ENCODE measurements at places on chromosomes 2 and 18.
A peak's percentile ranks its signal among the peaks of the same experiment; 100 is the strongest.

GRCh38 chr2:207327513-207327912 is 161.8 kb upstream of the KLF7 start:
- DNase-seq, result no peak

GRCh38 chr2:65057391-65058052 is 1.3 kb downstream of the CEP68 start:
- no peak for DNase-seq

DNA sequence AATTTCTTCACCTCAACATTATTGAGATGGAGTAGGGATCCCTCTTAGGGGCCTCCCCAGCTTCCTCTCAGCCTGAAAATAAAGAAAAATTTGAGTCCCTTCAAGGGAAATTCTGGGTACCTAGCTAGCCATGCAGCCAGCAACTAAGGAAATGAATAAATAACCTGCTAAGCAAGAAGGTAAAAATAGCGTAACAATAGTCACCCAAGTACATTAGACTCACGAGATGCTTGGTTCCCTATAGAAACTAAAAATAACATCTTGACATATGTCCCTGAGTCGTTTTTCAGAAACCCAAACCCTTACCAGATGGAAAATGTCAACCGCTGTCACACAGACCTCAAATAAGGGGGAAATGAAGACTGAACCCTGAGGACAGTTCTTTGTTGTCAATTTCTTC is 51.9 kb downstream of the CACNB4 start:
- DNase-seq, result no peak

DNA sequence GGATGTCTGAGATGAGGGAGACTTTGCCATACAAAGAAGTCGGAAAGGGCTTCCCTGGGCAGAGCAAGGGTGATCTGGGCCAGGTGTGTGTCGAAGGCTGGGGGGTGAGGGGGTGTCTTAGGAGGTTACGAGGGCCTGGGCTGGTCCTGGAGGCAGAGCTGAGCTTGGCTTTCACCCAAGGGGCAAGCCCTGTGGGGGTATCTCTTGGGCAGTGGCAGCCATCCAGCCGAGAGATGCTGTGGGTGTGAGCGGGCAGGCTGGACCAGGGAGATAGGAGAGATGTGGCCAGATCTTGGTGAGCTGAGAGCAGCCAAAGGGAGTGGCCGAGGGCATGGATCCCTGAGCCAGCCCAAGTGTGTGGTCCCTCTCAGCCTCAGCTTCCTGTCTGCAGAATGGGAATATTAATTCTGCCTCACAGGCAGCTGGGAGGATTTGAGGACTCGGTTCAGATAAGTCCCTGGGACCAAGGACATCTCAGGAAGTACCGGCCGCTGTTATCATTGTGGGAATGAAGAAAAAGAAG is 33.0 kb downstream of the MAL start:
- no peak for DNase-seq

- DNase-seq, result no peak
Observed at GRCh38 chr18:48819276-48819675, 131.5 kb downstream of the SMAD7 start.

GRCh38 chr2:13638181-13638580 is 921.4 kb downstream of the TRIB2 start:
- no peak for DNase-seq

DNA sequence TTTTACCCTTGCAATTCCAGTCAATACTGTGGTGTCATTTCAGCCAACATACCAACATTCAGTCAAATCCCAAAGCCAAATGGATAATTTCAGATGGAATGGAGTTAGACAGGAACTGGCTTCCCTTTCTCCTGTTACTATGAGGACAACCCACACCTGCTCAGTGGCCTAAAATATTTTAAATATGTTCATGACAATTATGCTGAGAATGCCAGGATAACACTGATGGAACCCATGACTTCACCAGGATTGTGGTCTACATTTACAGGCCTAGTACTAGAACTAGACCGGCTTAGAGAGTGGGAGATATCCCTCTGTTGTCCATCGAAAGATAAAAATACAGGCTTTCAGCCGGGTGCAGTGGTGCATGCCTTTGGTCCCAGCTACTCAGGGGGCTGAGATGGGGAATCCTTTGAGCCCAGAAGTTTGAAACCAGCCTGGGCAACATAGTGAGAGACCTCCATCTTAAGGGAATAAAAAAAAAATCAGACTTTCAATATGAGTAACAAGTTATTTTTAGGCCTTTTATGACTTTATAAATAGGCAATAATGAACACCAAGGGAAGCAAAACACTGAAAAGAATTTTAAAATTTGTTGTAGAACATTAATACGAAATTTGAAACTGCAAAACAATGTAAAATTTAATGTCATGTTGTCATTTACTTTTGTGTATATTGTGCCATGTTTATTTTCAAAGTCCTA is 14.2 kb downstream of the GPATCH11 start:
- no peak for DNase-seq

GRCh38 chr2:165698444-165698884 is 95.6 kb downstream of the GALNT3 start:
- DNase-seq, result peak; percentile 42

DNA sequence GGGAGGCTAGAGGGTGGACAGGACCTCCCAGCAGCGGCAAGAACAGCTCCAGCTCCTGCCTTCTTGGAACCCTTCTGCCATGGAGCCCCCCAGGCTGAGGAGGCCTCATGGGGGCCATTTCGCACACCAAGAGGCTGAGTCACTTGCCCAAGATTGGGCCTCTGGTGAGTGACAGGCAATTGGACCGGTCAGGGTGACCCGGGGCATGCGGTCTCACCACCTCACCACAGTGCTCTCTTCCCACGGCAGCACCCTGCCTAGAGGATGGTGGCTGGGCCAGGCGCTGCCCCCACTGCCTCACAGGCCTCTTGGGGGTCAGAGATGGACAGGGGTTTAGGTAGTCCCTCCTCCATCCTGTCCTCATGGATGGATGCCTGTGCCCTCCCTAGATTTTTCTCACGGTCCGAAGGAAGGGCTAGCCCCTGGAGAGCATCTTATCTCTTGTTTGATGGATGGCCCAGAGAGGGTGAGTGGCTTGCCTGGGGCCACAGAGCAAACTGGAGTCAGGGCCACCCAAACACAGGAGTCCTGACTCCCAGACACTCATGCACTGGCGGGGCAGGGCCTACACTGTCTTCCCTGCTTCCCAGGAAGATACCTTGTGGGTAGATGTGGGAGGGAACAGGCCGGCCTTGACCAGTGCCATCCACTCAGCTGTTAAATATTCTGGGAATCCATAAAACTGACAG is 119.2 kb downstream of the INHBB start:
- DNase-seq, result no peak

- no peak for DNase-seq
Observed at GRCh38 chr2:123566291-123566946, 458.7 kb upstream of the CNTNAP5 start.

DNA sequence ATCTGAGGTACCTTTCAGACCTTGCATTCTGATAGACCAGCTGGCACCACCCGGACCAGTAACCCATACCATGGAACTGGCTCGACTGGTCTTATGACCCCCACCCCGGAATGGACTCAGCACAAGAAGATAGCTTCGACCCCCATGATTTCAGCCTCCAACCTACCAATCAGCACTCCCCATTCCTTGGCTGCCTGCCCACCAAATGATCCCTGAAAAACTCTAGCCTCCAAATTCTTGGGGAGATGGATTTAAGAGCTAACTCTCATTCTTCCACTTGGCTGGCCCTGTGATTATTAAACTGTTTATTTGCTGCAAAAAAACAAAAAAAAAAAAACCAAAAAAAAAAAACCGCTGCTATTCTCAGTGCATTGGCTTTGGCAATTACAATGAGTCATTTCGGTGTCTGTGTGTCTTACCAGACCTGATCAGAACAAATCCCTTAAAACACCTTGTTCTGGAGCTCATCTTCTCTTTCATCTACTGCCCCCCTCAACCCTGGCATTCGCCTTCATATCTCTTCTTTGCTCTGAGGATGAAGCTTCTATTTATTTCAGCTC is 60.1 kb upstream of the KIF5C start:
- DNase-seq, result no peak

DNA sequence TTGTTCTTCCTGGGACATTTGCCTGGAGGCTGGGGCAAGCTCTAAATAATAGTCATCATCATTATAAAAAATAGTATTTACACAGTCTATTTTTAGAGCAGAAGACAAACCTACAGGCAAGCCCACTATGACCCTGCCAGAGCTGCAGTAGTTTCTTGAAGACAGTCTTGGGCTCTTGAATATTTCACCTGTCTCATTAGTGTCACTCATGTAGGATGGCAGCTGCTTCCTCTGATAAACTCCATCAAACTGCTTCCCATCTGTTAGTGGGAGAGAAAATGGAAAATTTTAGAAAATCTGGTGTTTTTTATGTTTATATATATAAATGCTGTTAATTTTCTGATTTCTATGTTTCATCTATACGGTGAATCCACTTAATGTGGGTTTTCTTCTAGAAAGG is 8.5 kb upstream of the CYRIA start:
- DNase-seq, result no peak

- no peak for DNase-seq
Observed at GRCh38 chr18:67068608-67069007, 447.9 kb downstream of the DSEL start.

DNA sequence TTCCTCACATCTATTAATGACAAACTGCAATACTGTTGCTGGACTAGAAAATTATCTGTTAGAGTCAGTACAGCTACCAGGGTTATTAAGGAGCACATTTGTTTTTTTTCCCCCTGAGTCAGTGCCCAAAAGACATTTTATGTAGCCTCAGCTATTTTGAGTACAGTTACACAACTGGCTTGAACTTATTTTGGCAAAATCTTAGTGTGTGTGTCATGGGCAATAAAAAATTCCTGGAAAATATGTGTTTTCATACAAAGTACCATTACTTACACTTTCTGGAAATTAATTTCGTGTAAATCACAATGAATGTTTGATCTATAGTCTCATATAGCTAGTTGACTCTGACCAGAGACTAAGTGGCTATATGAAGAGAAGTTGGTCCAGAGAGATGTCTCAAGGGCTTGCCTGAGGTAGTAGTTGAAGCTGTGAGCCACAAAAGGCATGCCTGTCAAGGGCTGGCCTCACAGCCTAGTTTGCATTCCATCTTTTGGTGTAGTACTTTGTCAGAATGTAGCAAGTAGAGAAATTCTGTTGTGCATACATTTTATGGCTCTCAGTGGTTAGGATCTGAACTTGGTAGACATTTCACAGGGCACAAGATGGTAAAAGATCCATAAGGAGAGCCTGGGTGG is 283.4 kb downstream of the MTX2 start:
- DNase-seq, result no peak

- no peak for DNase-seq
Observed at GRCh38 chr18:38951633-38952032, 1386.0 kb upstream of the CELF4 start.

GRCh38 chr2:152825834-152826233 is 107.4 kb downstream of the ARL6IP6 start:
- DNase-seq, result no peak

- no peak for DNase-seq
Observed at GRCh38 chr2:48205137-48205798, 299.0 kb upstream of the FBXO11 start.

- DNase-seq, result no peak
Observed at GRCh38 chr18:39752351-39752750, 2186.8 kb upstream of the CELF4 start.

- no peak for DNase-seq
Observed at GRCh38 chr18:51861046-51861445, 479.0 kb upstream of the DCC start.

DNA sequence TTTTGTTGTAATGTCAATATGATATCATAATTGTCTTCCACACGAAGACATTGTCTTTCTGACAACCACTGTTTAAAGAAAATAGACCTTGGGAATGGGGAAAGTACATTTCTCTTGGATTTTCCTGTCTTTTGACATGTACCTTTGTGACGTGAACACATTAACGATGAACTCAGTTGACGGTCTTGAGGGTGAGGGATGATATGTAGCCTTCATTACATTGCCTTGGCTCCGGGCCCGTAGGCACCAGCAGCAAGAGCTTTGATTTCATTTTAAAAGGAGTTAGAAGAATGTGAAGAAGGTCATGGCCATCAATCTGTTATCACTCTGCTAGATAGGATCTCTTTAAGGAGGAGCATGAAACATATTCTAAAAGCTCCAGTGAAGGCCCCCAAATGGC is 80.9 kb downstream of the LYPD6B start:
- DNase-seq, result no peak

DNA sequence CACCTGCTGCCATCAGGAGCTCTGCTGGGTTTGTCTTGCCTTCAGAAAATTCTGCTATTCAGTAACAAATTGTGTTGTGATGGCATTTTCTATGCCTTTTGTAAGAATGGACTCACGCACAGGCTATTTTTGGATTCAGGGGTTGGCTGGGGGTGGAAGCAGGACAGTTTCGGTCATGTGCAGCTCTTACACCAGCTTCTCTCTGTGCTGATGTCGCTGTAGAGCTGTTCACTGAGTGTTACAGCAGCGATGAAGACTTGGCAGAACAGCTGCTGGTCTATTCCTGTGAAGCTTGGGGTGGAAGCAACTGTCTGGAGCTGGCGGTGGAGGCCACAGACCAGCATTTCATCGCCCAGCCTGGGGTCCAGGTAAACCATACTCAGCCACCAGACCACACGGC is 49.2 kb downstream of the TRPM8 start:
- DNase-seq, result no peak

DNA sequence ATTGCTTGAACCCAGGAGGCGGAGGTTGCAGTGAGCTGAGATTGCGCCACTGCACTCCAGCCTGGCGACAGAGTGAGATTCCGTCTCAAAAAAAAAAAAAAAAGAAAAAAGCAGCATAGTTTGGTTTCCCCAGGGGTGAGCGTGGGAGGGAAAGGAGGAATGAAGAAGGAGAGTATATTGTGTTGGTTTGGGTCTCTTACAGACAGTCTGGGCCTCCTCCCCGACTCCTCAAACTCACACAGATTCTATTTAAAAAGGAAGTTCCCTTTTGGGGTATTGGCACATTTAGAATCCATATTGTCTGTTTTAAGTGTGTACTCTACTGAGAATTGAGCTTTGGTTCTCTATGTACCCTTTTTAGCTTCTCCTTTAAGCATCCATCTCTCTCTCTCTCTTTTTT is 27.4 kb upstream of the SLC20A1 start:
- no peak for DNase-seq

DNA sequence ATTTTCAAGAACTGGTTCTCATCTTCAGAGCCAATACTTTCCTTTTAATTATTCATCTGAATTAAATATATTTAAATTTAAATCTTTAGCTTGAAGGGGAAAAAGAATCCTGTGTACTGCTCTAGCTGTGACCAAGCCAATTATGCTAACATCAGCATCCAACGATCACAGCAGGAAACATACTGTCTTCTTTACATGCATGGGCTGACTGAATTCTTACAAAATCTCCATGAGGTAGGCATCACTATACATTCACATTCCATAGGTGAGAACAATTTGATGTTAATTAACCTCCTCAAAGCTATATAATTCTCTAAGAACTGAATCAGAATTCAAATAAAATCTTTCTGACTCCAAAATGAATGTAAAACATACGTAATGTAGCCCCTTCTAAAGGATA is 118.8 kb upstream of the MAP2 start:
- DNase-seq, result no peak
